Natural killer cell treated with Interleukin-12 subunit alpha and Interleukin-12 subunit beta and Interleukin-15 and Interleukin-18, amount 100 ng/mL, for 72 hours (primary cell): ENCODE measurements at places on chromosomes 7 and 10. TPM values are rescaled to one million over a fixed set of nuclear protein-coding genes. Genes with fewer than 3 reads are reported as not detected.

The HTRA1 gene
- not detected for total RNA-seq

The SPDYE5 gene
- total RNA-seq, result not detected

The IL6 gene
- total RNA-seq, result 151 TPM

The NRCAM gene
- not detected for total RNA-seq
